ENCODE measurements at places on chromosomes 1 and 21.

DNA sequence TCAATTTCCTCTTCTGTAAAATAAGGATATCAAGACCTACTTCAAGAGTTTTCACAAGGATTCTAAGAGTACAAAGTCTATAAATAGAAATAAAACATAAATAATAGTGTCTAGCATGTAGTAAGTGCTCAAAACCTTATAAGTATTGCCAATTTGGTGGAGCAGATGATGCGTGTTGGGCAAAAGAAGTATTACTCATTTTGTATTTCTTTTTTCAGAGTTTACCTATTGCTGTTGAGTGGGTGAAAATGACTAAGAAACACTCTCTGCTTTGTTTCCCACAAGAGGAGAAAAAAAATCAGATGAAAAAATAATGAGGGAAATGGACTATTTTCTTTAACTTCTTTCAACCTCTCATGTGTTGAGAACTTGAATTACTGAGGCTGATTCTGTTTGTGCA is 103.3 kb upstream of the KCNK2 start:
- DNase-seq: no peak

- DNase-seq: no peak
Observed at GRCh38 chr21:45724994-45725843, 81.7 kb downstream of the PCBP3 start.

DNA sequence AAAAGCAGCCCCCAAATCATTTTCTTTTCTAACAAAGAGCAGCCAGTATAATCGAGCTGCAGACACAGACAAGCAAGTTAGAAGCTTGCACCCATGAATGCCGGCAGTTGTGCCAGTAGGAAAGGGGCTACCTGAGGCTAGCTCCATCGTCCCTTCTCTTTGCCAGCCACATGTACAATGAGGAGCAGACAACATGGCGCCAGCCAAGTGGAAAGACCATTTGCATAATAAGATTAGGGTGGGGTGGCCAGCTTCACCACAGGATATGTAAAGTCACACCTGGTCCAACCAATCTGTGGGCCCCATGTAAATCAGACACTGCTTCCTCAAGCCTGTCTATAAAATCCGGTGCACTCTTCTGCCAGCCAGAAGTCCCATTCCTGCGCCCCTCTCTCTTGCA is 103.7 kb downstream of the CCDC185 start:
- no peak for DNase-seq

- no peak for DNase-seq
Observed at GRCh38 chr1:183323849-183324683, 94.1 kb downstream of the NMNAT2 start.

All from NB4 (cell line).